ENCODE measurements at places on chromosomes 1 and 21.

DNA sequence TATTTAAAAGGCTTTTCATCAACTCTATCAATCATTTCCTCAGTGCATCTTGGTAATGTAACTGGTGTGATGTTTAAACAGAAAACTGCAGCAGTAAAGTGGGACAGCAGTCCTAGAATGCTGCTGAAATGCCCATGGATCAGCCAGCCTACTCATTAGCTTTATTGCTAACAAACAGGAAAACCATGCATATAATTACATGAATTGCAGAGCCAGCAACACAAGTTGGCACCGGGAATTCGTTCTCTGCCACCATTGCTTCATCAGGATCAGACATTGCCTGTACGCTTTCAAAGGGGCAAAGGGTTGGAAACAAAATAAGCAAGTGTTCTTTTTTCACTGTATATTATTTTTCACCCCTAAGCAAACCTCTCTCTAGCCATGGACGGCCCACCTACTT lies 276.2 kb upstream of the LRRC7 start:
- no peak for ATAC-seq

- no peak for ATAC-seq
Observed at GRCh38 chr1:52680353-52680752, 17.8 kb downstream of the COA7 start.

DNA sequence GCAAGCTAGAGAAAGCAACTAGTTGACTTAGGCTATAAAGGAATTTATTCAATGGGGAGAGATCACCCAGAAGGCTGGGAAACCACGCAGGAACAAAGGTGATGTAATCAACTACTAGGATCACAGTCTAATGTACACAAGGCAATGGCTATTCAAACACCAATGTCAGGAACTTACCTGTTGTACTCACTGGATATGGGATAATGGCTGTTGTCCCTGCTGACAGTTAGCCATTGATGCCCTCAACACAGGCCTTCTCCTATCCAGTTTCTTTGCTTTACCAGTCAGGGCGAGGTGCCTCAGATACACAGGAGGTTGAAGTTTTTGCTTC lies 32.3 kb downstream of the C21orf91 start:
- ATAC-seq = no peak

DNA sequence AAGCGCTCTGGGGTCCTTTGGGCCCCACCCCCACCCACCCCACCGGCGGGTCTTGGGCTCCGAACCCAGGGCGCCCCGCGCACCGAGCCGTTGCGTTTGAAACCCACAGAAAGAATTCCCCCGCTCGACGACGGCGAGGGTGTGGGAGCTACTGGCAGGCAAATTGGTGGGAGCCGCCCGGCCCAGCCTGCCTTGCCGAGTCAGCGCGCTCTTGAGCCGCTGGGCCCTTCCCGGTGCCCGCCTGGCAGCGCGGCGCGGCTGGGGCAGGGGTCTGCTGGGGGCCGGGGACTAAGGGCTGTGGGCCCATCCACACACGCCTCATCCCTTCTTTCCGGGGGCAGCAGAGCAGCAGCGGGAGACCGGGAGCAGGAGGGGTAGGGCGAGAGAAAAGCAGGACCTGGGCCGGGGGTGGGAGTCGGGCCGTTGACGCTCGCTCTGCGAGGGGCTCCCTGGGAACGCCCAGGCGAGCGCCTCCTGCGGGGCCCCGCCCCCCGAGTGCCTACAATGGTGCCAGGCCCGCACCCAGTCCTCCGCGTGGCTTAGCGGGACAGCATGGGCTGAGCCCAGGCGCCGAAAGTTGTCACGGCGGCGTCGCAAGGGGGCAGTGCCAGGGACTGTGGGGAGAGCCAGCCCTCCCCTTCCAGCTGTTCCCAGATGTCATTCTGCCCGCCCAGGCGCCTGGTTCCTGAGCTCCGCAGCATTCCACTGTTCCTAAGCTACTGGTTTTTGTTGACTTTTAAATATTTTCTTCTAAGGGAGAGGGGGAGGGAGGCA lies at the start of gene C1orf94:
C1orf94 (plus strand) TSS at position 78 of the 774 bp plus-strand sequence. CDS start 883 bp downstream, outside the sequence.
- ATAC-seq = no peak

- no peak for ATAC-seq
Observed at GRCh38 chr1:37169743-37170275, 135.5 kb upstream of the GRIK3 start.

GRCh38 chr1:156639601-156640101 lies 2.3 kb upstream of the BCAN start:
- peak; percentile 6 for ATAC-seq

- ATAC-seq = no peak
Observed at GRCh38 chr1:96515430-96515829, 206.2 kb upstream of the PTBP2 start.

DNA sequence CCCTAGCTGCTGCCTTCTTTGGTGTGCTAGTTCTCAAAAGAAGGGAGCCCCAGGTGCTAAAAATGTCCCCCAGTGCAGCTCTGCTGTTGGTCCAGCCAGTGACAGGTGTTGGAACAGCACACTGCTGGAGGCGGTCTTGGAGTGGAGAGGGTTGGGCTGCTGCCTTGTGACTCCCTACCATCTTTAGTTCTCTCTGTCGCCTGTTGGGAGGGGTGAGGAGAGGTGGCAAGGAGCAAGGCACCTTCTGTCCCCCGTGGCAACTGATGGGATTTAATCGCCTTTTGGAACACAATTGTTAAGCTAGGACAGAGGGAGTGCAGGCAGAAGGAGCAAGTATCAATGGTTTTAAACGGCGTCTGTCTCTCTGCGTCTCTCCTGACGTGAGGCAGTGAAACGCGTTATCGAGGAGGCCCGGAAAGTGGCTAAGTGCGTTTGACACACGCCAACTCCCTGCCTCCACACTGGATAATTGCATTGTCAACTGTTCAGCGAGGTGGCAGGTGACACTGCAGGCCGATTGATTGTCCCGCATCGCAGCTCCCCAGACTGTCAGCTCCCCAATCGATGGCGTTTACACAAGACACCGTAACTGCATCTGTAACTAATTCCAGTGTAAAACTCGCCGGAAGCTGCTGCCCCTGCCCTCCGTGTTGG lies 34.0 kb downstream of the TMEM53 start:
- no peak for ATAC-seq

- no peak for ATAC-seq
Observed at GRCh38 chr1:15852036-15852827, 4.7 kb downstream of the SPEN start.

DNA sequence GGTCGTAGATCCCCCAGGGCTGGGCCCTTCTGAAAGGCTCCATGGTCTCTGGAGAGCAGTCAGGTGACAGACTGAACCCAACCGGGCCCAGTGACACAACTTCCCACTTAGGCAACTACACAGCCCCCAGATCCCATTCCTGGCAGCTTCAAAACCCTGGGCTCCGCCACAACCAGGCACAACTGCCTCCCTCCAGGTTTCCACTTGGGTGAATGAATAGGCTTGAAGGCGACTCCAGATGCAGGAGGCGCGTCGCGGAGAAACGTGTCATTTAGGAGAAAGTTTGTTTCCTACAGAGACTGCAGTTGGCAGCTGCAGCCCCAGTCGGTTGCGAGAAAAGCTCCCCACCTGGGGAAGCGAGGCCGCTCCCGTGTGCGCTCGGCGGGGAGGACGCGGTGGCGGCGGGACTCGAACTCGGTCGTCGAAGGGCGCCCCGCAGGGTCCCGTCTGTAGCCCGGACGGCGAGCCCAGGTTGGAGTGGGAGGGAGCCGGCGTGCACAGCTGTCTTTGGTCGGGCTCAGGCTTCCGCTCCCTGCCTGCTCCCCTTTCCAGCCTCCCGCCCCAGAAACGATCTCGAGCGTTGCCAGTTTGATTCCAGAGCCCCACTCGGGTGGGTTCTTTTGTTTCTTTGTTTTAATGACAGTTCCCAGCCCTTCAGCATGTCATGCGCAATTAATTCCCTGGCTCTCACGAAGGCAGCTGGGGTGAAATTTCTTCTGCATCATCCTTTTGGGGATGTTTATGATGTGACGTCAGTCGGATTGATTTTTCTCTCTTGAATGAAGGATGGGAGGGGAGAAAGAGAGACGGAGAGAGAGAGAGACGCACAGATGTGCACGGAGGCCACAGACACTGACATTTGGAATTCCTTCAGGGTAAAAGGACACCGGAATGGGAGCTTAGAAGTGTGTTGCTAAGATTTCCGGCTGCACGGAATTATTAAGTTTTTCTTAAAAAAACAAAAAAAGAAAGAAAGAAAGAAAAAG lies 862 bp upstream of the SGIP1 start:
- peak; percentile 31 for ATAC-seq

GRCh38 chr1:230158415-230159291 lies 91.6 kb downstream of the GALNT2 start:
- ATAC-seq = no peak

DNA sequence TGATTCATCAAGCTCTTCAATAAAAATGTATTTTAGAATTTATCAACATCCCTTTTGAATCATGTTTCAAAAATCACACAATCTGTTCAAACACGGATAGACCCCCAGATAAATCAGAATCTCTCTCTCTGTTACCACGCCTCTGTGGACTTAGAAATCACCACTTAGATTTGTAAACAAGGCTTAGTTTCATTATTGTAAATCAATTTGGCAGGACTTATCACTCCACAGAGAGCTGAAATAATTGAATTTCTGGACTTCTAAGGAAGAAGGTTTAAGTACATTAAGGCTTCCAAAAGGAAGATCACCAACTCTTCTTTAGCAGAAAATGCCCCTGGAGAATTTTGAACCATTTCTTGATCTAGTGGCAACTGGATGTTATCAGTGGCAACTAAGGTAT lies 100.4 kb downstream of the APP start:
- no peak for ATAC-seq

DNA sequence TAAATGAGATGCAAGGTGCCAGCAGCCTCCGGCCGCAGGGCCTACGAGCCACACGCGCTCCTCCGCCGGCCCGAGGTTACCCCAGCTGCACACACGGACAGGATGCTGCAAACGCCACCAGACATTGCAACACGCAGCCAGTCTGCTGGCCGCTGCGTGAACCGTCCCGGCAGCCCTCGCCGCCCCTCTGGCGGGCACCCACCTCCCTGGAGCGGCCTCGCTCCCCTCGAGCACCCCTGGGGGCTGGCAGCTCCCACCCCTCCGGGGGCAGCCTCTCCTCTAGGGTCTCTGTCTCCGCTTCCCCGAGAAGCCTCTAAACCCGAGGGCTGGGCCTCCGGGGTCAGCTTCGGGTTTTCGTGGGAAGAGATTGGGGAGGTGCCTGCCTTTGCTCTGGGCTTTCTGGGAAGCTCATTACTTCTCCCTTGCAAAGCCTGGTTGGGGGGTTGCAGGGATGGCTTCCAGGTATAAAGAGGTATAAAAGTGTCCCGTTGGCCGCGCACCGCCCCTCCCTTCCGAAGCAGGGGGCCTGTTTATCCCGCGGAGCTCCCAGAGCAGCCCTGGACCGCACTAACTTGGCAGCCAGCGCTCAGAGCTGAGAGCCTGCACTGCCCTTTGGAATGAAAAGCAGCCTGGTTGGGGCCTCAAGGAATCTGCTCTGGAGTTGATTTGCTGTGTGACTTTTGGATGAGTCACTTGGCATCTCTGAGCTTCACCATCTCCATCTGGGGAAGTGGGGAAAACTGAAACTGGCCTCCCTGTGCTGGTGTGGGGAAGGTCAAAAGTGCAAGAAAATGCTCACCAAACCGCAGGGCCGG lies 21.8 kb downstream of the DHRS3 start:
- peak; percentile 90 for ATAC-seq

GRCh38 chr1:19229828-19230325 lies 19.8 kb upstream of the UBR4 start:
- ATAC-seq = no peak

- no peak for ATAC-seq
Observed at GRCh38 chr1:109301874-109302273, 4.9 kb downstream of the MYBPHL start.

- ATAC-seq = peak; percentile 82
Observed at GRCh38 chr1:161071886-161072371, 2.2 kb upstream of the ARHGAP30 start.

DNA sequence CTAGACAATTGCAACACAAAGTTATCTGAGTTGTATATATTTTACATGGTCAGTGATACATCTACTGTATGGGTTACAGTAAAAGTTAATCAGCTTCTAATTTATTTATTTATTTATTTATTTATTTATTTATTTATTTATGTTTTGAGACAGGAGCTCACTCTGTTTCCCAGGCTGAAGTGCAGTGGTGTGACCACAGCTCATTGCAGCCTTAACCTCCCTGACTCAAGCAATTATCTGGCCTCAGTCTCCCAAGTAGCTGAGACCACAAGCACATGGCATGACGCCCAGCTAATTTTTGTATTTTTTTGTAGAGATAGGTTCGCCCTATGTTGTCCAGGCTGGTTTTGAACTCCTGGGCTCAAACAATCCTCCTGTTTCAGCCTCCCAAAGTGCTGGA lies 241.6 kb downstream of the PTPRC start:
- ATAC-seq = no peak

- no peak for ATAC-seq
Observed at GRCh38 chr1:118223426-118223825, 38.4 kb upstream of the SPAG17 start.

- ATAC-seq = no peak
Observed at GRCh38 chr1:90534116-90534515, 183.0 kb downstream of the BARHL2 start.

DNA sequence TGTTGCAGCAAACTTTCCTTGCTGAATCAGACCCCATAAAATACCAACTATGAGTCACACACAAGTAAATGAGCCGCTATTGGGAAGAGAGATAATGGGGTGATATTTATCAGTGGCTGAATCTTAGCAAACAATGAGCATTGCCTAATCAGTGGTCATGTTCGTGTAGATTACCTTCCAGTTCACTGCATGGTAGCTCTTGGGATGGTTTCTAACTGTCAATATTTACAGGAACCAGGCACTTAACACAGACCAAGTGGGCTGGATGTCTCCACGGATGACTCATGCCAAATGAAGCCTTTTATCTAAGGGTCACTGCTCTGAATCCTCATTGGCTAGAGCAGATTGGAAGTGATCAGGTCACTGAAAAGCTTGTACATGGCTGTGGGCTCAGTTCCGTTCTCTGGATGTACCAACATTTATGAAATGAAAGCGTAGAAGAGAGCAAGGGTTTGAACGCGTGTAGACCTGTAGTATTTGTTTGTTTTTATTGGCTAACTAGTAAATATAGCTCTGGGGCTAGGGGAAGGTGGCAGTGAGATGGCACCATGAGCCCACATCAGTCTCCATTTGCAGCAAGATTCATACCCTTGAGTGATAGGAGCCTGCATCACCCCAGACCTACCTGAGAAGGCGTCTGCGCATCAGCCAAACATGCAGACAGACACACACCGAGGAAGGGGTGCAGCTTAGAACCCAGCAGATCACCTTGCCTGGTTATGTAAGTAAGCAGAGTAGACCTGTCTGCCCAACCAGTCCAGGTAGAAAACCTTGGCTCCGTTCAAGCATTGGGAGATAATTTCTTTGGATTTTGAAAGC lies 153.3 kb downstream of the TOMM20 start:
- ATAC-seq = peak; percentile 62

- ATAC-seq = no peak
Observed at GRCh38 chr1:30900931-30901560, 7.5 kb downstream of the SDC3 start.

Data from SK-N-SH treated with all-trans-retinoic acid at 6 μM for 48 hours (cell line).